ENCODE measurements at places on chromosomes 6 and 20. TPM values are rescaled to one million over a fixed set of nuclear protein-coding genes. Genes with fewer than 3 reads are reported as not detected.

CCM2L gene
- total RNA-seq, result under 0.01 TPM

SLC35D3 gene
- not detected for total RNA-seq

RCAN2 gene
- total RNA-seq, result 1.5 TPM

KLC4 gene
- total RNA-seq, result 19.5 TPM

CPXM1 gene
- total RNA-seq, result 3.5 TPM

OR2H2 gene
- total RNA-seq, result not detected

CST1 gene
- total RNA-seq, result 6.9 TPM

GGTLC1 gene
- not detected for total RNA-seq

RAB44 gene
- total RNA-seq, result not detected

CCN6 gene
- not detected for total RNA-seq

OR11A1 gene
- not detected for total RNA-seq

TTK gene
- total RNA-seq, result 55.2 TPM

PAK5 gene
- not detected for total RNA-seq

TUBB1 gene
- not detected for total RNA-seq

VSX1 gene
- total RNA-seq, result not detected

NTSR1 gene
- total RNA-seq, result 3.1 TPM

LZTS3 gene
- 4.3 TPM for total RNA-seq

RIPPLY2 gene
- 0.87 TPM for total RNA-seq

NOX3 gene
- total RNA-seq, result not detected

FERMT1 gene
- total RNA-seq, result 5.2 TPM
